ENCODE measurements at places on chromosomes 4 and X.

GRCh38 chr4:82434949-82435348, 4.6 kb downstream of the ENOPH1 start:
- DNase-seq: no peak

- peak; percentile 27 for DNase-seq
Measured at GRCh38 chr4:38034986-38035882, 75.0 kb downstream of the PTTG2 start.

DNA sequence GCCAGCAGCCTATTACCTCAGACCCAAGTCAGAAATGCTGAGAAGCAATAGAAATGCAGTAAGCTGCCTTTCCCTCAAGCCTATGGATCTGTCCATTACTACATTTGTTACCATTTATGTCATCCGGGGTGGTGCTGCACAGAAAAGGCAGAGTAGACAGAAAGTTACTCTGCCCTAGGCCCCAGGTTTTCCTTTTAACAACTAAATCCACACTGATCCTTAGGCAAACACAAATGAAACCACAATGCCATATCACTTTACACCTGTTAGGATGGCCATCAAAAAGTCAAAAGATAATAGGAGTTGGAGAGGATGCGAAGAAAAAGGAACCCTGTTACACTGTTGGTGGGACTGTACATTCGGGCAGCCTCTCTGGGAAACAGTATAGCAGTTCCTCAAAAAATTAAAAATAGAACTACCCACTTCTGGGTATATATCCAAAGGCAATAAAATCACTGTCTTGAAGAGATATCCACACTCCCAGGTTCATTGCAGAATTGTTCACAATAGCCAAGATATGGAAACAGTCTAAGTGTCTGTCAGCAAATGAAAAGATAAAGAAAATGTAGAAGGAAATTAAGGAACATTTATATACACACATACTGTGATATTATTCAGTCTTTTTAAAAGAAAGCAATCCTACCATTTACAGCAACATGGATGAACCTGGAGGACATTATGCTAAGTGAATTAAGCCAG, 186.3 kb downstream of the NWD2 start:
- DNase-seq: no peak

DNA sequence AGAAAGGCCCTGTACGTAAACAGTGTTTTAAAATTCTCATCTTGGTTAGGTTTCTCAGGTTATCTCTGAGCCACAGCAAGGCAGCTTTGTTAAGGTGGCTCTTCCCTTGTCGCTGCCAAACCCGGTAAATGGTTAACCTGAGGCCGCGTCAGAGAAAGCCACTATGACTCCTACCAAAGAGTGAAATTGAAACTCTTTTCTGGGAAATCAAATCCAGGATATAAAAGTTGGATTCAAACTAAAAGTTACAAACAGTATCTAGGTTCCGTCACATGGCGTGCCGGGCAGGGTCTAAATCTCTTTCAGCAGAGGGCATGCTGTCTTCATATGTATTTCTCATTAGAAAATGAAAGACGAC, 433 bp downstream of the MMAA start:
- no peak for DNase-seq

GRCh38 chr4:158333820-158334219, 123.5 kb downstream of the TMEM144 start:
- no peak for DNase-seq

GRCh38 chrX:106484233-106484632, 127.5 kb upstream of the RADX start:
- DNase-seq: no peak

GRCh38 chr4:48620093-48620492, 130.0 kb downstream of the ZAR1 start:
- DNase-seq: no peak

DNA sequence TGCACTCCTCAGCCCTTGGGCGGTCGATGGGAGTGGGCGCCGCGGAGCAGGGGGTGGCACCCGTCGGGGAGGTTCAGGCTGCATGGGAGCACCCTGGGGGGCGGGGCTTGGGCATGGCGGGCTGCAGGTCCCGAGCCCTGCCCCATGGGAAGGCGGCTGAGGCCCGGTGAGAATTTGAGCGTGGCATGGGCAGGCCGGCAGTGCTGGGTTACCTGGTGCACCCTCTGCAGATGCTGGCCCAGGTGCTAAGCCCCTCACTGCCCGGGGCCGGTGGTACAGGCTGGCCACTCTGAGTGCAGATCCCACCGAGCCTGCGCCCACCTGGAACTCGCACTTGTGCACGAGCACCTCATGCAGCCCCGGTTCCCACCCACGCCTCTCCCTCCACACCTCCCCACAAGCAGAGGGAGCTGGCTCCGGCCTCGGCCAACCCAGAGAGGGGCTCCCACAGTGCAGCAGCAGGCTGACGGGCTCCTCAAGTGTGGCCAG, 556.3 kb downstream of the GALNTL6 start:
- no peak for DNase-seq

DNA sequence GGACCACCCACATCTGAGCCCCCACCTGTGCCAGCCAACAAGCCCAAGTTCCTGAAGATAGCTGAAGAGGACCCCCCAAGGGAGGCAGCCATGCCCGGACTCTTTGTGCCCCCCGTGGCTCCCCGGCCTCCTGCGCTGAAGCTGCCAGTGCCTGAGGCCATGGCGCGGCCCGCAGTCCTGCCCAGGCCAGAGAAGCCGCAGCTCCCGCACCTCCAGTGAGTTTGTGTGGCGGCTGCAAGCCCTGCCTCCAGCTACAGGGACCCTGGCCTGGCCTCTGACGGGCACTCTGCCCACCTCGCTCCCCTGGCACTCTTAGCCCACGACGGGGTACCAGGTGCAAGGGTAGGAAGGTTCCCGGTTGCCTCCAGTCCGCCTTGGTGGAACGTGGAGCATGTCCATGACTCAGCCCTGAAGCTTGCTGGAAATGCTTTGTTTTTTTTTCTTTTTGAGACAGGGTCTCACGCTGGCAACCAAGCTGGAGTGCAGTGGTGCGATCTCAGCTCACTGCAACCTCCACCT, 13.7 kb upstream of the ADD1 start:
- DNase-seq: no peak

DNA sequence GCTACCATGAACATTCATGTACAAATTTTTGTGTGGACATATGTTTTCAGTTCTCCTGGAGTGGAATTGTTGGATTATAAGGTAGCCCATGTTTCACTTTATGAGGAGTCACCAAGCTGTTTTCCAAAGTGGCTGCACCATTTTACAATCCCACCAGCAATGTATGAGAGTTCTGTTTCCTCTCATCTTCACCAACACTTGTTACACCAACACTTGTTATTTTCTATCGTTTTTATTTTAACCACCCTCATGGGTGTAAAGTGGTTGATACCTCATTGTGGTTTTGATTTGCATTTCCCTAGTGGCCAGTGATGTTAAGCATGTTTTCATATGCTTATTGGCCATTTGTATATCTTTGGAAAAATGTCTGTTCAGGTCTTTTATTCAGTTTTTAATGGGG, 4.1 kb downstream of the EXOC1 start:
- DNase-seq: no peak

DNA sequence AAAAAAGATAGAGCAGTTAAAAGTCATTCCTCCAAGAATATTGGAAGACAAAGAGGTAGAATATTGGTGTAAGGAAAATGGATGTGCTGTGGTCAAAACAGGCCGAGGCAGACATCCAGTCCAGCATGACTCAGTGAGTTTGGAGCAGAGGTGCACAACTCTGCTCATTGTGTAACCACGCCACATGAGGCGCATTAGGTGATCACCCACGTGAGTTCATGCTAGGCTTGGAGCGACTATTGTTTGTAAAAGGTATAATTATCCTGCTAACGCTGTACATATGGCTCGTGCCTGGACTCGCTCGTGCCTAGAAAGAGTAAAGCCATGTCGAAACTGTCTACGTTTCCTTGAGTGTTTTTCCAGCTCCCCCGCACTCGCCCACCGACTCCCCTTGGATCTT, 23.9 kb downstream of the C4orf54 start:
- DNase-seq: no peak

DNA sequence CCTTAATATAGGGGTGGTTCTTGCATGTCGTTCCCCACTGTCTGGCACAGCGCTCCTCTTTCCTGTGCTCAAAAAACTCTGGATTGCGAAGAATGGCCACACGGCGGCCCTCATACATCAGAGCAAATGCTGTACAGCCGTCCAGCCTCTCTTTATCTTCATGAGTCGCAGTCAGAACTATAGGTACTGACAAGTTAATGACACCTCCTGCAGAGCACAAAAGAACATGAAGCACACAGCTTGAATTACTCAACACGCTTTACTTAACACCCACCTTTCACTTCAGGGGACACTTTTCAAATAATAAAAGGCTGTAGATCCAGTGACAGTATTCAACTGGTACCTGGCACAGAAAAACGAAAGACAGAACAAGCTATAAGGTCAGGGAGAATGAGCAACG, 65.3 kb downstream of the PAPSS1 start:
- no peak for DNase-seq

DNA sequence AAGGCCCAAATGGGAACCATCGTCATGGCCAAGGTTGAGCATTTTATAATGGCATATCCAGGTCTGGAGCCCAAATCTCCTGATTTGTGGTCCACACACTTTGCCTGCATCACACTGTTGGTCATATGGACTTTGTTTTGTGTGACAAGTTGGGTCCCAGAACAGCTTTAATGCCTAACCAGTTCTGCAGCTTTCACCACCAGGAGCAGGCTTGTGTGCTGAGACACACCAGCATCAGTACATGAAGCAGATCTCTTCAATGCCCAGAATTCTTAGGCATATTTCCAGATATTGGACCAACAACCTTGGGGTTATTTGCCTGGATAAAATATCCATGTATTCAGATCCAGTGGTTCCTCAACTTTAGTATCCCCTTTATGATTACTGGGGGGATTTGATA, 371.3 kb downstream of the FBXW7 start:
- no peak for DNase-seq

- no peak for DNase-seq
Measured at GRCh38 chrX:100625985-100626491, 10.6 kb downstream of the TSPAN6 start.

- DNase-seq: no peak
Measured at GRCh38 chrX:72268597-72269365, 8.3 kb downstream of the RPS4X start.

- no peak for DNase-seq
Measured at GRCh38 chrX:80170581-80170980, 156.0 kb downstream of the TBX22 start.

DNA sequence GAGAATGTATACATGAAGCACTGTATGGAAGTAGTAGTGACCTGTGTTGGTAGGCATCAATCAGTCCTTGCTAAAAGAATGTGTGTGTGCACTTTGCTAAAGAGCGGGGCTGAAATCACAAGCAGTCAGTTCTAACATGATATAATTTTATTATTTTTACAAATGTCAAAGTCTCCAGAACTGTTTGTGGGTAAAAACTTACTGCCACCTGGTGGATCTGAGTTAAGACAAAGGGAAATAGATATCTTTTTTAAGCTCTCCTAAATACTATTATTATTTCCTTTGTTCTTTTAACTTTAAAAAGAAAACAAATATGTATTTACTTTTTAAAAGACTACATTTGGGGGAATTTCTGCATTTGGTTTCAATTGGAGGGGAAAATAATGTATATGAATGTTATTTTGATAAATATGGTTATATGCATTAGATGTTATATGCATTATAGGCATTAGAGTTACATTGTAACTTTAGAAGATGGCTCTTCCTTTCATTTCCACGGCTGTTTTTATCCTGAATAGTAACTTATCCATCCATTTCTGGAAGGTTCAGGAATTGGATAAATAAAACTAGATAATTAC, 7.8 kb upstream of the CLOCK start:
- DNase-seq: no peak

- DNase-seq: no peak
Measured at GRCh38 chr4:163638909-163639308, 144.4 kb downstream of the TMA16 start.

DNA sequence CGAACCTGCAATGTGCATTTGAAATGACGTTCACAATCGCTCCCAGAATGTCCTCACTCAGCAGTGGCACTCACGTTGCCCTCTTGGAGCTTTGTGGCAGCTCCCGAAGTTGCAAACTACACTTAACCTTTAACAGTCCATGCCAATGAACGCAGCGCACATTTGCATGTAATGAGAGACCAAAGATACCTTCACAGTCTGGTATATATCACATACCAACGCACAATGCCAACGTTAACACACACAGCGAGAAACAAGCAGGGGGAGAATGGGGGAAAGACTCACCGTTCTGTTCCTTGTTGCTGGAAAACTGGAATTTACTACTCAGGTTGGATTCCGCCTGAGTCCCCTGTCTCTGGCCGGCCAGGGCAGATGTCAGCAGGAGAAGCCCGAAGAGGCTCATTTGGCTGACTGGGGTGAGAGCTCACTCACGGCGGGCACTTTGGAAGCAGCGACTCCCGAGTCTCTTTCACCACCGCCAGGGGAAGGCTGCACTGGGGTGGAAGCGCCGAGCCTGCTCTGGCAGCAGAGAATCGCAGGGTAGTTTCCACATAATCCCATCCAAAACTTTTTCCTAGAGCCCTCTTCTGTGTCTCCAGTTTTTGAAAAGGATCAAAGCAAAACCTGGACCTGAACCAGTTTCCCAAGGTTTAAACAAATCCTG, 966 bp downstream of the PDGFC start:
- DNase-seq: no peak

DNA sequence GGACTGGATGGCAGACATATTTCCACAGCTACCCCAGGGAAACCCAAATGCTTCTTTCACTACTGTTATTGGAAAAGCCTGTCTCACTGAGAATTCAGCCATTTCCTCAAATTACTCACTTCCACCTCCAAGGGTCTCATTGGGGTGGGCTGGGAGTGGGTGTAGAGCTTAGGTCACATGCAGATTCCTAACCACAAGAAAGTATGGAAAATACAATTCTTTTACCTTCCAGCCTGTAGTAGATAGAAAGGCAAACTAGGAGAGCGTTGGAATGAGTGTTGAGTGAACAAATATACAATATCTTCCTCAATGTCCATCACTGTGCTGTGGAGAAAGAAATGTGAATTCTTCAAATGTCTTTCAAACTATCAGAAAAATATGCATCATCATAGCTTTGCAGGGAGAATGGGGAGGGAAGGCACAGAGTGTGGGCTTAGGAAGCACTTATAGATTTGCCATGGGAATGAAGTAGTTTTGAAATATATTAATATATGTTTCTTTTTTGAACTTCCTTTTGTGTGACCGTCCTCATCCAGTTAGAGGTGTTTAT, 245.3 kb upstream of the JADE1 start:
- DNase-seq: no peak

- DNase-seq: no peak
Measured at GRCh38 chr4:40648742-40649281, 19.1 kb upstream of the RBM47 start.

GRCh38 chrX:42466332-42467046, 311.5 kb downstream of the PPP1R2C start:
- no peak for DNase-seq

- no peak for DNase-seq
Measured at GRCh38 chr4:74768857-74769525, 25.3 kb downstream of the BTC start.

GRCh38 chrX:38206036-38206435, 14.6 kb downstream of the SRPX start:
- DNase-seq: no peak

- no peak for DNase-seq
Measured at GRCh38 chr4:185040523-185040922, 22.2 kb downstream of the HELT start.

- DNase-seq: no peak
Measured at GRCh38 chrX:134013092-134013497, 27.7 kb upstream of the GPC3 start.

Data from activated gamma-delta T cell treated with anti-CD3 and anti-CD28 coated beads, Interleukin-2, amount 50 U/mL, for 16 hours (primary cell).